Left forelimb (tissue), 1 donor: ENCODE measurements at places on chromosomes 7 and 10.

GRCh38 chr10:90592638-90593302 lies 265.1 kb downstream of the HTR7 start:
- no peak for DNase-seq

DNA sequence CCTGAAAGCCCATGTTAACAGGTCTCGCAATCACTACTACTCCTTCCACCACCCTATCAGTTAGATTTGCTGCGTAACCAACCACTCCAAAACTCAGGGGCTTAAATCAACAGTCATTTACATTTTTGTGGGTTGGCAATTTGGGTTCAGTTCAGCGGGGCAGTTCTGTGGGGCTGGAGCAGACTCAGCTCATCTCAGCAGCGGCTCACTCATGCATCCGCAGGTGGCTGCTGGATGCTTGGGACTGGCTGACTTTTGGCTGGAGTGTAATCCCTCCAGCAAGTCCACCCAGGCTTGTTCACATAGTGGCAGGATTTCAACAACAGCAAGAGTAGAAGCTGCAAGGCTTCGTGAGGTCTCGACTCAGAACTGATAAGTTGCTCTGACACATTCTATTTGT lies 79.2 kb downstream of the NEUROD6 start:
- DNase-seq = no peak

DNA sequence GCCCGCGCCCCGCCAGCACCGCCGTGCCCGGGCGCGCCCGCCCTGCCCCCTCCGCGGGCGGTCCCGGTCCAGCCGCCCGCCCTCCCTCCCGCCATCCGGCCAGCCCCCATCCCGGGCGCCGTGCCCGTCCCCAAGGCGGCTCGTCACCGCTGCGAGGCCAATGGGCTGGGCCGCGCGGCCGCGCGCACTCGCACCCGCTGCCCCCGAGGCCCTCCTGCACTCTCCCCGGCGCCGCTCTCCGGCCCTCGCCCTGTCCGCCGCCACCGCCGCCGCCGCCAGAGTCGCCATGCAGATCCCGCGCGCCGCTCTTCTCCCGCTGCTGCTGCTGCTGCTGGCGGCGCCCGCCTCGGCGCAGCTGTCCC lies at the start of gene HTRA1:
Gene HTRA1 (plus strand): TSS at position 187 of the 362 bp plus-strand sequence. CDS start 100 bp downstream, at position 287.
- peak; percentile 86 for DNase-seq

- no peak for DNase-seq
These were observed 280.9 kb downstream of the USP6NL start for GRCh38 chr10:11330383-11331045.

GRCh38 chr10:69505636-69506318 lies 54.5 kb downstream of the TSPAN15 start:
- DNase-seq = no peak

GRCh38 chr10:74821501-74821900 lies 4.9 kb upstream of the KAT6B start:
- DNase-seq = no peak

GRCh38 chr10:88996927-88997326 lies 6.3 kb downstream of the FAS start:
- no peak for DNase-seq

GRCh38 chr7:65295409-65295808 lies 78.2 kb upstream of the ZNF92 start:
- no peak for DNase-seq

- no peak for DNase-seq
These were observed 116.2 kb upstream of the LAMB4 start for GRCh38 chr7:108246227-108246837.

DNA sequence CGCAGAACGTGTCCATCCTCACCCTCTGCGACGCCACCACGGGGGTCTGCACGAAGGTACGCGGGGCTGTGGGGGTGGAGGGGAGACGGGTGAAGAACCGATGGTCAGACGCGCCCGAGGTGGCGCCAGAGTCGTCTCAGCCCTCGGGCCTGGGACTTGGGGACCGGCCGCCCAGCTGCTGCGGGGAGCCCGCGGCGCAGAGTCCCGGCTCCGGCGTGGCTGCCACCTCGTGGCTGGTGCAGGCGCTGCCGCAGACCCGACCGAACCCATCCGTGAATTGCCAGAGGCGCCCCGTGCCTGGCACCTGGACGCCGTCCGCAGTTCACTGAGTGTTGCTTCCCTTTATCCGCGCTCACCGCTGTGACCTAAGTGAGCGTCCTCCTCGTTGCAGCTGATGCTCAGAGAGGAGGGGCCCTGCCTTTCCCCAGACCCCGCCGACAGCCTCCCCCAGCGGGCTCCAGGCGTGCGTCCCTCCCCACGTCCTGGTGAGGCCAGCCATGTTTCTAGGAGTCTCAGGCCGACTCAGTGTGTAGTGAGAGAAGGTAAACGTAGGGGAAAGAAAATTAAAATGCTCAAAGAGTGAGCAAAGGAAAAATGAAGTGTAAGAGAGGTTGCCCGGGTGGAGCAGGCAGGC lies 208.7 kb downstream of the PAXIP1 start:
- no peak for DNase-seq

DNA sequence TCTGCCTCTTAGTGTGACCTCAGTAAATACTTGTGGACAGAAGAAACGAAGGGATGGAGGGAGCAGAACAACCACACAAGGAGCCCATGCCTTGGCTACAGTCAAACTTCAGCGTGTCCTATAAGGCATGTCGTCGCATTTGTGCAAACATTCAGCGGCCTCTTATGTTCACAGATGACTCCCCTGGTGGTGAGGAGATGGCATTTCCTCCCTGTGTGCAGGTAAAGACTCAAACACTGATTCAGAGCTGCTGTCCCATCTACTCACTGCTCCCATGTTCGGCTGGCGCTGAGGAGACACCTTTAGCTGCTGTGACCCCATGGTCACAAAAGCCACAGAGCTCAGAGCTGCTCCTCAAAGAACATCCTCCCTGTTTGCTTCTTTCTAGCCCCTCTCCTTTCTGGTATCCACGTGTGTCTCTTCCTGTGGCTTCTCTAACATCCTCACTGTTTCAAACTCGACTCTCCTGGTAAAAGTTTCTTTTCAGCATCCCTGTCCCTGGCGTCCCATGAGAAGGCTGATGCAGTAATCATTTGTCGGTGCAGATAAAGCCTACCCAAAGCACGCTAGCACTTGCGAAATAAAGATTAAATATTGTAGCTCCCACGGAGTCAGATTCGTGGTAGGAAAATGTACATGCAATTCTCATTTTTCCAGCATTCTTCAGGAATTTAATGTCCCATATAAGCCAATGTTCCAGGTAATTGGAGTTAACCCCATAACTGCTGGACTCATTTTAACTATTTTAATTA lies 124.9 kb upstream of the NEBL start:
- DNase-seq = no peak

DNA sequence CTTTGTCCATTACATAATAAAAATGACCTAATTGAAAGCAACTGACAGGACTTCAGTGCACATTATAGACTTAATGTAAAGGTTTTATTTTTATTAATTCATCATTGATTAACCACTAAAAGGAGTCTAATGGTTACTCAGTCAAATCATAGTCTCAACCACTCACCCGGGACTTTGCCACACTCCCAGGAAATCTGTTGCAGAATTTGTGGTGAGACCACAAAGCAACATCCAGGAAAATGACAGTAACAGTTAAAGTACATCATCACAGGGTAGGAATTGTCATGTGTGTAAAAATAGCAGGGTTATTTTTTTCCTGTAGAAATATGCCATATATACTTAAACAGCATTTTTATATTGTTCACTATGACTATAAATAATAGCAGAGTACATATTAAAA lies 6.3 kb upstream of the HGF start:
- DNase-seq = no peak

GRCh38 chr7:106177738-106178592 lies 65.9 kb upstream of the SYPL1 start:
- no peak for DNase-seq

DNA sequence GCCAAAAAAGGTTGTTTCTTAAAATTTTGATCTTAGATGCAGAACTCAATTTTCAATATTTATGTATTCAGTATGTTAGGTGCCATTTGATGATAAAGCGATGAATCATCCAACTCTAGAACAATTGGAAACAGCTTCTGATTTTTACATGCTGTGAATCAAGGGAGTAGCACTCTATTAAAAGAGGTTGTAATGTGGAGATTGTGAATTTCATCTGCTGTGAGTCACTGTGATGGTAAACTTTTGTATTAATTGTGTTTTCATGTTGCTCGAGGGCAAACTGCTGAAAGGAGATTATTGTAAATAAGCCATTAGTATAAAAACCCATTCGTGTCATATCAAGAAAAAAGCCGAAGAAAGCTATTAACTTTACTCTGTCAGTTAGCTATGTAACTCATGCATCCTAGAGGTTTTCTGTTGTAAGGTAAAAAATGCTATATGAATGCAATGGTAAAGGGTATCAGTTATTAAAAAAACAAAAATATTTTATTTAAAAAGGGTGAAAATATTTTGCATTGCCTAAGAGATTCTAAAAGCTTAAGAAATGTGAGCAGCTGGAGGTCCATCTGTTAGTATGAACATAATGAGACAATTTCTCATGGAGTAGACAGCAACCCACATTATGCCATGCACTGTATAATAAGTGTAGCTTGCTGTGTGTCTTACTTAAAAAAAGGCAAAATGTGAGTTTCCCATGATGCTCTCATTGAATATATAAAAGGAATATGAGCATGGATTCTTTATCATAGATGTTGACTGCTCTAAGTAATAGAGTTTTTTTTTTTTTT lies 511.0 kb upstream of the PCDH15 start:
- no peak for DNase-seq

- DNase-seq = no peak
These were observed 38.6 kb downstream of the STEAP4 start for GRCh38 chr7:88268051-88268450.

GRCh38 chr7:106865130-106866041 lies at the start of gene PIK3CG:
Gene PIK3CG (plus strand): TSS chr7:106865282. CDS start chr7:106867562, 2,280 bp downstream.
- DNase-seq = no peak

- no peak for DNase-seq
These were observed 74.4 kb downstream of the ELFN1 start for GRCh38 chr7:1744296-1745017.

DNA sequence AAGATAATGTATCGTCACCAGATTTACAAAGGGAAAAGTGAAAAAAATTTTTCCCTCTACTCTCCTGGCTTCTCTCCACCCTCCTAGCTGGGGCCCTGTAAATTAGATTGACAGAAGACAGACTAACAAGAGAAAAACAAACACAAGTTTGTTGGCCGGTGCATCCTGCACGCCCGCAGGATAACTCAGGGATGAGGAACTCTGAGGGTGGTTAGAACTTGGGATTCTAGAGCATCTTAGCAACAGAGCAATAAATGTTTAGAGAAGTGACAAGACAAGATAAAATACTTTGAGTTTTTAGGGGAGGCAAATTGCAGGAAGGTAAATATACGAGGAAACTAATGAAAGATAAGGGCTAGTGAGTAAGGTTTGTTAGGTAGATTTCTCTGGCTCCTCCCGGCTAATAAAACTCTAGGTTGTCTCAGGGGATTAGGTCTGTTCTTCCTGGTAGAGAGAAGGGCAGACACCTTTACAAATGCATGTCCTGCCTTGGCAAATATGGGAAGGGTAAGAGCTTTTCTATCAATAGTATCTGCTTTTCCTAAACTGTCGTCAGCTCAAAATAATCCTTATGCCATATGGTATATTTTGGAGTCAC lies 4.3 kb upstream of the UCN3 start:
- no peak for DNase-seq

- no peak for DNase-seq
These were observed 111.5 kb downstream of the LRMDA start for GRCh38 chr10:75542906-75543305.

- no peak for DNase-seq
These were observed 440 bp upstream of the TCAF1 start for GRCh38 chr7:143902332-143902899.

GRCh38 chr10:13693783-13694700 lies 107.3 kb downstream of the PRPF18 start:
- DNase-seq = no peak

DNA sequence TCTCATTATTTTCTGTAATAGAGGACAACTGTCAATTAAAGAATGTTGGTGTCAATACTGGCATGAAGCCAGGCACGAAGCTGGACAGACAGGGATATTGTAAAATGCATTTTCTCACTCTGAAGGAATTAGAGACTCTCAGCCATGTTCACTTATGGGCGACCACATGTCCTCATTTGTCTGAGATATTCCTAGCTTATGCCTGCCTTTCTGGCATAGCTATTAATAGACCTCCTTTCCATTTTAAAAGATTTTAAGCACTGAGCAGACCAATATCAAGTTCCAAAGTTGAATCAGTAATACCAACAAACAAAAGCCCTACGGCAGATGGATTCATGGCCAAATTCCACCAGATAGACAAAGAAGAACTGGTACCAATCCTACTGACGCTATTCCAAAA lies 589.9 kb downstream of the GRM8 start:
- DNase-seq = no peak

DNA sequence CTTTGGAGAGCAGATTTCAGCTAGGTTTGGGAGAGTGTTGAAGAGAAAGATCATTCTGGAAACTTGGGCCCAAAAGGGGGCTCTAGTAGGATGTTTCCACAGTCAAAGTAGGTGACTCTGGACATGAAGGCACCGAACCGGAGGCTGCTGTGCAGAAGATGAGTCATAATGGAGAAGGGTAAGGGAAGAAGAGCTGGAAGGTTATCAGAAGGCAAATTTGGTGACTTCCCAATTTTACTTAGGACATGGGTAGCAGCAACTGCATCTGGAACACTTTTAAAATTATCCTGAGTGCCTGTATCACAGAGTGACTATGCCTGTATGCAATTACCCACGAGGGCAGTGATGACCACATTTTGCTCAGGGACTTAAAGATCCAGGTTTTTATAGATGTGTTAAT lies 38.8 kb downstream of the PIK3AP1 start:
- DNase-seq = no peak

GRCh38 chr7:50389961-50390360 lies 60.2 kb downstream of the FIGNL1 start:
- DNase-seq = no peak

- no peak for DNase-seq
These were observed 8.2 kb downstream of the CCSER2 start for GRCh38 chr10:84336406-84337090.

- no peak for DNase-seq
These were observed 21.0 kb downstream of the IL15RA start for GRCh38 chr10:5956146-5956936.

DNA sequence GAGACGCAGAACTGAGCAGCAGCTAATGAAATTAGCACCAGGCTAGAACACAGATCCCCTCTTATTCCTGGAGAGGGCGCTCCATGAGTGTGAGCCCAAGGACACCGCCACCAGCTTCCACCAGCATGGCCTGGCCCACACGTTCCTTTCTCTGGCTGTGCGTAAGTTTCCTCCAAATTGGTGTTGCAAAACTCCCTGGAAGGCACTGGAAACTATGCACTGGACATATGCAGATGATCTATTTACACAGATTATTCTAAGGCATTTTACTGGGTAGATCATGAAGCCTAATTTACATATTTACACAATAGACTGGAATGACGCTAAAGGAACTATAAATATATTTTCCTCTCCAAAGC lies 455.6 kb upstream of the FOXK1 start:
- no peak for DNase-seq

- DNase-seq = peak; percentile 79
These were observed 1.0 kb downstream of the CHST15 start for GRCh38 chr10:124092250-124092859.

GRCh38 chr10:61271127-61271780 lies 181.9 kb downstream of the TMEM26 start:
- DNase-seq = no peak

GRCh38 chr7:116577320-116577871 lies 52.6 kb downstream of the CAV1 start:
- DNase-seq = no peak
